ENCODE measurements at places on chromosomes 16 and 17. TPM values are rescaled to one million over a fixed set of nuclear protein-coding genes. Genes with fewer than 3 reads are reported as not detected.

Gene AURKB
- total RNA-seq: 9.3 TPM

Gene CLDN6
- 297 TPM for total RNA-seq

Gene RAMP2
- total RNA-seq: 13.1 TPM

DNA sequence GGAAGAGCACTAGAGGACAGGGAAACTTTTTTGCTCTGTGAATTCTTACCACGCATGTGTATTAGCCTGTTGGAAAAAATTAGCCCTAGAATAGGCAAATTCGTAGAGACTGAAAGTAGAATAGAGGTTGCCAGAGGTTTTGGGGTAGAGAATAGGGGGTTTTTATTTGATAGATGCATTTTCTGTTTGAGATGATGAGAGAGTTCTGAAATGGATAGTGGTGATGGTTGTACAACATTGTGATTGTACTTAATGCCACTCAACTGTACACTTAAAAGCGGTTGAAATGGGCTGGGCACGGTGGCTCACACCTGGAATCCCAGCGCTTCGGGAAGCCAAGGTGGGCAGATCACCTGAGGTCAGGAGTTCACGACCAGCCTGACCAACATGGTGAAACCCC lies 8.0 kb upstream of the DOC2B start:
- no peak overlapping the region for H3K4me3 ChIP-seq
- no peaks in the 10 kb centered on the region for H3K36me3 ChIP-seq
- peaks cover 17% of the 10 kb centered on the region for H3K27me3 ChIP-seq
- H3K27ac ChIP-seq: no peak overlapping the region
- DNase-seq: no peak

DNA sequence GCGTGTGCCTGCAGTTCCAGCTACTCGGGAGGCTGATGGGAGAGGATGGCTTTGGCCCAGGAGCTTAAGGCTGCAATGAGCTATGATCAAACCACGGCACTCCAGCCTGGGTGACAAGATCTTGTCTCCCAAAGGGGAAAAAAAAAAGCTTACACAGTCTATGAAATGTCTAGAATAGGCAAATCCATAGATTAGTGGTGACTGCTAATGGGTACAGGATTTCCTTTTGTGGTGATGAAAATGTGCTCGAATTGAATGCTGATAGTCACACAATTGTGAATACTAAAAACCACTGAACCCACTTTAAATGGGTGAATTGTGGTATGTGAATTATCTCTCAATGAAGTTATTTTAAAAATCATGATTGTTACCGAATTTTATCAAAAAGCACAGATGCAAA lies 14.9 kb downstream of the USP7 start:
- H3K4me1 ChIP-seq: peaks cover 40% of the 10 kb centered on the region
- no peaks in the 10 kb centered on the region for H3K36me3 ChIP-seq
- H3K27ac ChIP-seq: no peak overlapping the region
- no peak for DNase-seq
- no peaks in the 10 kb centered on the region for H3K27me3 ChIP-seq

GRCh38 chr16:80896776-80897175 lies 92.4 kb upstream of the CDYL2 start:
- H3K27me3 ChIP-seq: no peaks in the 10 kb centered on the region
- H3K4me3 ChIP-seq: no peak overlapping the region
- H3K27ac ChIP-seq: no peak overlapping the region
- no peaks in the 10 kb centered on the region for H3K4me1 ChIP-seq
